ENCODE measurements at places on chromosomes 2 and 18.

DNA sequence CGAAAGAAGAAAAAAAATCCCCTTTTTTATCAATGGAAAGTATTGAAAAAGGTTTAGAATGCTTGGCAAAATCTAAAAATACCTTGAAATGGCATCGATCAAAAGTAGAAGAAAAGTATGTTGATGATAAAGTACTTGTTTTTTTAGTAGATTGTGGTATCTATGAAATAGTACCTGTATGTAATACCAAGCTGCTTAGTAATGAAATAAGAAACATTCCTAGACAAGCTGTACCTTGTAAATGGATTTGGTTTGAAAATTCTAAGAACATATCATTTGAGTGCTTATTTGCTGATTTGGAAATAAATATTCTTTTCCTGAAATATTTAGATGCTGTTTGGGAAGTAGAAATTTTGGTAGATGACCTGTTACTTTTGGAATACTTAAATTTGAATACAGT lies 18.4 kb downstream of the TDRD15 start:
- no peak for DNase-seq

DNA sequence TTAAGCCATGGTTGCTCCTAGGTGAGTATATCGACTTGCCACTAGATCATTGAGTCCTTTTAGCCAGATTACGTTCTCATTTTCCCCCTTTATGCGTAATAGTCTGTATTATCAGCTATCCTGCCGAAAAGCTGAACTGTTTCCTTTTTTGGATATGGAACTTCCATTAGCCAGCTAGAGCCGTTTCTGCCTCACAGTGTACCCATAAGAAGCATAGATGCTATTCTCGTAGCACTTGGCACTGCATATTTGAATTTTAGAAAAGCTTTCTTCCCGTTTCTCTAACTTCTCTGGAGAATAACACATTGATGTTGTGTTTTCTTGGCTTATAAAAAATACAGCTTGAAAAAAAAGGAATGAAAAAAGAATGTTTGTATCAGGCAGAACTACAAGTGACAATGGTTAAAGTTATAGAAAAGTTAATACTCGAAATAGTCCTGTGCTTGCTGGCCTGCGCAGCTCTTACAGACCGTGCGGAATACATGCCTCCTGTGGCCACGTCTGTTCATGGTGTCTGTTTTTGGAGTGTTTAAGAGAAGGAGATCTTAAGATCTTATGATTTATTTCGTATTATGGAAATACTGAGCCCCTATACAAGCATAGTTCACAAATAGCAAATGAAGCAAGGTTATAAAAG lies 710 bp downstream of the DUSP19 start:
- DNase-seq = peak; percentile 24

DNA sequence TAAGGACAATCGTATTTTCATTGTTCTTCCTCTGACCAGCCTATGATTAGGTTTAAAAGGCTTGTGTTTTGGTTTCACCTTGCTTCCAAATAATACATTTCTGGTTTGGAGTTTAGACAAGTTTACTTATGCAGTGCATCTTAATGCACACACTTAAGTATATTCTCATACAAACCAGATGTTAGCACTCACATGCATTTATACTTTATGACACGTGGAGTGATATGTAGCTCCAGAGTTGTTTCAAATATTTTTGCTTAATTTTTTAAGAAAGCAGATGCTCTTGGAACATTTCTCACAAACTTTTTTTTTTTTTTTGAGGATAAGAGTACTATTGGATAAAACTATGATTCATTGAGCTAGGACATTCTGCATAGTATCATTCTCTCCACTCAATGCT lies 109.9 kb downstream of the PDE1A start:
- DNase-seq = no peak

DNA sequence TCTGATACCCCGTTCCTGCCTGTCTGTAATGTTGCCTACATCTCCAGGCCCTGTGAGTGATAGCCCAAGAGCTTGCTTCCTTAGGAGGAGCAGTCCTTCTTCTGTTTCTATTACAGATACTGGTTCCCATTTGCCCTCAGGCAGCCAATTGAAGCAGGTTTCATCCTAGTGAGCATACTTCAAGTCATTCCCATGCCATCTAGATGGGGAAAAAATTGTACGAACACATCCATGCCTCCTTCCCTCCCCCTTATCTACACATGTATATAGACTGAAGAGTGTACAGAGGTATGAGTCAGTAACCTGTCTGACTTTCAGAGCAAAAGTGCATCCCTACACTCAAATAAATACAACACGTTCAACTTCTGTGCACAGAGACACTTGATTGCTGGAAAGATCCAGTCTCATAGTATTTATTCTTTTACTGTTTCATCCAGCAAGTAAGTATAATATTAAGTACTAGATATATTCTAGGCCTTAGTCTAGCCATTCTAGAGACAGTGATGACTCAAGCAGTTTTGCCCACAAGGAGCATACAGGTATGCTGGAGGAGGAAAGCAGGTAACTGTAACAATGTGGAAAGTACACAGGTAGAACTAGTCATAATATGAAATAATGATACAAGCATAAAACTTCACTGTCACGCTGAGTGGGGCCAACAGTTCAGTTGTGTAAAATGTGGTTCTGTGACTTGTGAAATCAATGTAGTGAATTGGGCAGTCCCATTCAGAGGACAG lies 153.4 kb downstream of the MGAT5 start:
- DNase-seq = no peak

DNA sequence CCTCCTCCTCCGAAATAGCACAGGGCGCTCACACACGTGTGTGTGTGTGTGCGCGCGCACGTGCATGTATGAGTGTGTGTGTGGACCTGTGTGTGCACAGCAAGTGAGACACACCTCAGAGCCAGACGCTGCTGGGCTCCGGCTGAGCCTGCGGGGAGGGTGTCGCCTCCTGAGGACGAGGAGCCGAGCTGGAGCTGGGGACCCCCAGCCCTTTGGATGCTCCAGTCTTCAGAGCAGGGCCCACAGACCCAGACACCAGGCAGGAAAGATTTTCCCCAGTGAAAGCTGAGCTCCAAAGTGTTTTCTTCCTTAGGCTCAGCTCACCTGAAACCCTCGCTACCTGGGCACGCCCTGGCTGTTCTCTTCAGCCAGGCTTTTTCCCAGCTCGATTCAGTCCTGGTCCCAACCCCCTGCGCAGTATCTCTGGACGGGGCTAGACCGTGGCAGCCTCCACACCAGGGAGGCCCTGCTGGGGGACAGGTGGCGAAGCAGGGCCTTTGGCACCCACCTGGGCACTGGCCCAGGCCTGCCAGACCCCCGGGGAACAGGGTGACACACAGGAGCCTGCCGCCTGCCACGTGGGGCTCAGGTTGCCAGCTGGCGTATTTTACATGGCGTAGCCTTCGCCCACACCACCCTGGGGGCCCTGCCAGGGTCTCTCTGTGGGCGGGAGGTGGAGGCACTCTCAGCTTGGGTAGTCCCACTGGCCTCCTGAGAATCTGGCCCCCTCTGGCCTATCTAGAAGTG lies 36.2 kb downstream of the PDIA6 start:
- DNase-seq = no peak

GRCh38 chr2:80354858-80355257 lies 50.3 kb upstream of the LRRTM1 start:
- DNase-seq = no peak

- DNase-seq = no peak
Measured at GRCh38 chr2:176181551-176181950, 6.9 kb upstream of the HOXD1 start.

DNA sequence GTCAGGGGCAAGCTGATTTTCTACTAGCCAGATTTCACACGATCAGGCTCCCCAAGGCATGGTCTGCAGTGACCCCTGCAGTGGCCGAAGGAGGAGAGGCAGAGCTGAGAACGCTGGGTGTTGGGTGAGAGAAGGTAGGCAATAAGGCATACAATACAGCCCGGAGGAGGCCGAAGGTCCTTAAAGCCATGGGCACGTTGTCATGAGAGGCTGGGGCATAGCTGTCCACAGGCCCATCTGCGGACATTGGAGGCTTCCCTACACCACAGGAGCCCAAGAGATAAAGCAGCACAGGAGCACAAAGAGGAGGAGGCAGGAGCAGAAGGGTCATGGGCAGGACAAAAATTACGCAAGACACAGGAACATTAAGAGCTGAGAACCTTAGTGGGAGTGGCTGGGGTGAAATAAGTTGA lies 16.7 kb upstream of the BZW1 start:
- DNase-seq = no peak
